ENCODE measurements at places on chromosomes 6 and 20.

GRCh38 chr20:49367113-49367512 is 89.3 kb upstream of the ZNFX1 start:
- DNase-seq, result no peak

- no peak for DNase-seq
These were observed 11.2 kb downstream of the TFAP2D start for GRCh38 chr6:50724381-50725124.

GRCh38 chr6:147384737-147385710 is 123.5 kb upstream of the SAMD5 start:
- DNase-seq, result no peak

GRCh38 chr6:125446011-125446410 is 144.2 kb upstream of the HDDC2 start:
- no peak for DNase-seq

DNA sequence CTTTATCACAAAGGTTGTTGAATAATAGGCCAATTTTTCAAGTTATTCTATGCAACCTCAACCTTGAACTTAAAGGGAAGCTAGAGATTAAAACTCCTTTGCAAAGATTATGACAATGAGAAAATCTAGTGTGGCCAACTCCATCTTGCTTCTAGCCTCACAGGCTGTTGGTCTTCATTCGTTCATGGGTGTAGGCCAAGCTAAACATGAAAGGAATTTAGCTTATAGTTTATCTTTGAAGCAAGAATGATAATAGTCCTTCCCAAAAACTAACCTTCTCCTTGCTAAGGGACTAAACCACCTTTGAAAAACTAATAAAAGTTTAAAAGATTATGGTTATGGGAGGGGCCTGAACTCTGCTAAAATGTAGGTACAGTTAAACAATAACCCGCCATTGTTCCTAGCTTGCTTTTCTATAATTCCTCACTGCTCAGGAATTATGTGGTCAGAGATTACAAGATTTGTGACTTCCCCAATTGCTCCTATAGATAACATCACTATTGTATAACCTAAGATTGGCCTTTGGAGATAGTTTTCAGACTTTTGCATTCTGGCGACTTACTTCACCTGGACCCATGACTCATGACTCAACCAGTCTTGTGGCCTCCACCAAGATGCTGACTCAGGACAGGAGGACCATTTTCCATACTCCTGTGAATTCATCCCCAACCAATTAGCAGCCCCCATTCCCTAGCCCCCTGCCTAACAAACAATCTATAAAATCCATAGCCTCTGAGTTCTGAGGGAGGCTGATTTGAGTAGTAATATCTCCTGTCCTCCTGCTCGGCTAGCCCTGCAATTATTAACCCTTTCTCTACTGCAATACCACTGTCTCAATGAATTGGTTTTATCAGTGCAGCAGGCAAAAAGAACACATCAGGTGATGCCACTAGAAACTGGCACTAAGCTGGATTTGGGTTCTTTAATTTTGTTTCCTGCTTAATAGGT is 154.5 kb downstream of the CD83 start:
- DNase-seq, result peak; percentile 60

GRCh38 chr20:18702736-18703135 is 110.8 kb upstream of the SCP2D1 start:
- DNase-seq, result no peak

- no peak for DNase-seq
These were observed 89.4 kb downstream of the RTN4IP1 start for GRCh38 chr6:106539936-106540335.

GRCh38 chr6:103177791-103178190 is 1681.9 kb downstream of the HACE1 start:
- no peak for DNase-seq

DNA sequence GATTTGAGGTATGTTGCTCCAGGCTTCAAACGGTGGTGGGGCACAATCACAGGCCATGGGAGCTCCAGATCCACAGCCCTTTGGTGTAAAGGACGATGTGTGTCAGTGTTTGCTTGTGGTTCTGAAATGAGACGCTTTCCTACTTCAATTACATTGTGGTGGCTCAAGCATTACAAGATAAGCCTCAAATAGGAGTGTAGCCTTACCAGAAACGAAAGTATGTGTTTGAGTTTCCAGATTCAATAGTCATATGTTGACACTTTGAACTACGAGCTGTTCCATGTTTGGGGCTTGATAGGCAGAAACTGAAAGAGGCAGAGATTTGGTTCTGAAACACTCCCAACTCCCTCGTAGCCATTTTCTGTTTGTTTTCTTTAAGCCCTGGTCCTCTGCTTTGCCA is 187.1 kb downstream of the MYLK4 start:
- peak; percentile 29 for DNase-seq

All from renal cortical epithelial cell (primary cell).